Fibroblast of skin of left biceps (primary cell): ENCODE measurements at places on chromosomes 1 and 21.
A peak's percentile ranks its signal among the peaks of the same experiment; 100 is the strongest.

DNA sequence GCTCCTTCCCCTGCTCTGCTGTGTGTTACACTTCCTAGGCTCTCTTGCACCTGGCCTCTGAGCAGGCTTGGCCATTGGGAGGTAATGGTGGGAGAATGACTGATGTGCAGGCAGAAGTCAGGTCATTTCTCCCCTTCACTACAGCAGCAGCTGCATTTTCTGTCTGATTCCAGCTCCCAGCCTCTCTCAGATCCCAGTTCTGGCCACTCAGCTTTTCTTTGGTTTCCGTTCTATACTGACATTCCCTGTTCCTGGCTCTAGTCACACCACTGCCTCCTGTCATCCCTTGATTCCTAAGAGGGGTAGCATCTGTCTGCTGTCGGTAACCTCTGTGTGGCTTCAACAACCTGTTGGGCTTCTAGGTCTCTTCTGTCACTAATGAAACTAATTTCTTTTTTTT, 127.7 kb upstream of the HOOK1 start:
- DNase-seq, result no peak

- no peak for DNase-seq
Measured at GRCh38 chr1:118767971-118768370, 220.2 kb downstream of the TBX15 start.

- no peak for DNase-seq
Measured at GRCh38 chr1:4305526-4306301, 348.7 kb upstream of the AJAP1 start.

GRCh38 chr1:223326776-223327175, 37.2 kb downstream of the SUSD4 start:
- DNase-seq, result no peak

DNA sequence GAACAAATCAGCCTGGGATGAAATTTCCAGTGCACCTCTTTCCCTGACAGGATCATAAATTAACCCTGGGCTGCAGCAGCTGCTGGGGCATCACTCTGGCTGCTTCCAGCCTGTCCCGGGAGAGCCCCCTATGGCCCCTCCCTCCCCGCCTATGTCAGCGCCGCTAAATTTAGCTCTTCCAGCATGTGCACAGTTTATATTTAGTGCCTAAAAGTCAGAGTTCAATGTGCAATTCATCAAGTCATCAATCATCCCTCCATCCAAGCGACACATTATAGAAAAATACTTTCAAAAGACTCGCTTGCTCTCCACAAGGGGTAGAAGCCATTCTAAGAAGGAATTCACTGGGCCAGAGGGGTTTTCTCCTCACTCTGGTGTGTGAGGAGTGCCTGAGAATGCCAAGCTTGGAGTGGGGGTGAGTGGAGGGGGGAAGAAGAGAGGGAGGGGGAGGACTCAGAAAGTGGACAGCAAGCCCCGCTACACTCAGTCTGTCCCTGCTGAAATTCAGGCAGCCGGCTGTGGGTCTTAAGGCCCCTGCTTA, 37.4 kb downstream of the XCL1 start:
- peak; percentile 64 for DNase-seq

- DNase-seq, result no peak
Measured at GRCh38 chr1:110645211-110645610, 29.5 kb downstream of the KCNA3 start.

DNA sequence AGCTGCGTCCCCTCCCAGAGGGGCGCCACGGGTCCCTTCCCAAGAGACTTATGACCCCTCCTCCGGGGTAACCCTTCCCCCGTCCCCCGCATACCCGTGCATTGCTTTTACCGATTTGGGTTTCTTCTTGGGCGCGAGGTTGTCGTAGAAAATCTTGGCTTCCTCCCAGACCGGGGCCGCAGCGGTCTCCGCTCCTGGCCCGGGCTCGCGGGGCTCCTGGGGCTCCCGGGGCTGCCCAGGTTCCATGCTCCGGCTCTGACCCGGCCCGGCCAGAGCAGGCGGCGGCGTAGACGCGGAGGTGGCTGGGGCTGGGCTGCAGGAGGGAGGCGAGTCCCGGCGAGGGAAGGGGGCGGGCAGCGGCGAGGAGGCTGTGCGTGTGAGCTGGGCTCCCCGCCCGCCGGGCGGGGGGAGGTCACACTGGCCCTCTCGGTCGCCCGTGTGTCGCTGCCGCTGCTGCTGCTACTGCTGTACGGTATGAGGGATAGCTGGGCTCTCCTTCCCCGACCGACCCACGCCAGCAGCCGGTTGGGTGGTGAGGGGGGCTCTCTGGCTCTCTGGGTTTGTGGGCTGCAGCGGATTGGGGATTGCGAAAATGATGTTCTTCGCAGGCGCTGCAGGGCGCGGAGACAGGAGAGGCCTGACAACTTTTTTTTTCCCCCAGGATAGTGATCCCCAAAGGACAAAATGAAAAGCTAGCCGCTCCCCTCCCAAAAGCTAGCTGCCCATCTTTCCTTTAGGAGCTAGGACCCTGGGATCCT, at the start of gene NT5C1A:
NT5C1A (minus strand) TSS at position 315 of the 758 bp plus-strand sequence; CDS start at position 246, 69 bp downstream.
- DNase-seq, result no peak

DNA sequence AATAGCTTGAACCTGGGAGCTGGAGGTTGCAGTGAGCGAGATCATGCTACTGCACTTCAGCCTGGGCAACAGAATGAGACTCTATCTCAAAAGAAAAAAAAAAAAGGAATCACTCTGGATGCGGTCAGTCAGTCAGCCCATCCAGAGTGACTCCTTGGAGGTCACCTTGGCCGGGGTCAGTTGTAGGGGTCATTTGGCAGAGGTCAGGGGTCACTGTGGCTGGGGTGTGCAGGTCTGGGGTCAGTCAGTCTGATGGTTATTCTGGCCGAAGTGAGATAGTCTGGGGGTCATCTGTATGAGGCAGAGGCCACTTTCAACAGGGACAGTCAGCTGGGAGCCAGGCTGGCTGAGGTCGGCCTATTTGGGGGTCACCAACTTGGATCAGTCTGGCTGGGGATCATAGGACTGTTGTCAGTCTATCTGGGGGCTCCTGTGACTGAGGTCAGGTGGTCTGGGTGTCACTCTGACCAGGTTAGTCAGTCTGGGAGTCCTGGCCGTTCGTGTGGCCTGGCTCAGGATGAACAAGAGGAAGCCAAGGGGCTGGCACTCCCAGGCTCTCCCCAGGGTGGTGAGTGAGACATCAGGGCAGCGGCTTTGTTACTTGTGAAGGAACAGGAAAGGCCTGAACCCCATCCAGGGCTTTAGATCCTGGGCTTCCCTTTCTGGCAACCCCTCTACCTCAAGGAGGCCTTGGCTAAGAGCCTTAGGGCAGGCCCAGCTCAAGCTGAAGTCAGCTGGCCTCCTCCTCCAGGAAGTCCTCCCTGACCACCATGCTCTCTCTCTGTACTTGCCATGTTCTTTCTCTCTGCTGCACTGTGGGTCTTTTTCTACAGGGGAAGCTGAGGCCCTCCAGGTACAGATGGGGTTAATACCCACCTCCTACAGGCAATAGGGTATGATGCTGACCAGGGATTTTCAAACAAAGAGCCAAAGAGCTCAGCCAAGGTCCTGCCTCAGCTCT, 15.1 kb downstream of the PTPRU start:
- no peak for DNase-seq

- DNase-seq, result no peak
Measured at GRCh38 chr1:110130113-110130591, 17.9 kb downstream of the UBL4B start.

- no peak for DNase-seq
Measured at GRCh38 chr1:210446479-210446878, 117.8 kb downstream of the HHAT start.

DNA sequence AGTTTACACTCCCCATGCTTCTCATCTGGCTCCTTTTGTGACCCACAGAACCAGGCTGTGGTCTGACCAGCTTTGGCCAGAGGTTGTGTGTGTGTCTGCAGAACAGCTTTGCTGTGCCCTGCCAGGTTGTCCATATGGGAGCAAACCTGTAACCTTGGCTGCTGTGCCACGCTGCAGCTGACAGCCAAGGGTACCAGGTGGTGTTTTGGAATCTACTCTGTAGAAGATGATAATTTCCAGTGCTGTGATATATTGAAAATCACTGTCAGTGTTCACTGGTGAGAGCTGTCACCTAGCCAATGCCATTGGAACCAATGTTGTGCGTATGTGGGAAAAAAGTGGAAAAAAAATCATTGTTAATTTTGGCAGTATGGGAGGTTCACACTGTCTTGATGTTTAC, 18.2 kb downstream of the CENPF start:
- no peak for DNase-seq

DNA sequence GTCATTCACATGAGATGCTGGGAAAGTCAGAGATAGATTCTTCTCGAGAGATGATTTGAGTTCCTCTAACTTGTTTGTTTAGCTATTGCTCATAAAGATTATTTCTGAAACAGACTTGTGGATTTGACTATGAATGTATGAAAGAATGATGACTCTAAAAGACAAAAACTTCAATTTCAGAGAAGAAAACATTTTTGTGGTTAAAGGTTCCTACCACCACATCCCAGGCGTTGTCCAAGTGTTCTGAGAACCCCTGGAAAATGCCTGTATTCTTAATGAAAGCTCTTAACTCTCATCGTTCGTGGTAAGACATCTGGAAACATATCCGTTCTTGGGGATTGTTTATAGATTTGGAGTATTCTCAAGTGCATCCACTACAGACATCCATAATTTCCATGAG, 228.7 kb downstream of the BARHL2 start:
- DNase-seq, result no peak

GRCh38 chr1:83697961-83698360, 301.0 kb downstream of the TTLL7 start:
- no peak for DNase-seq

GRCh38 chr1:207748737-207749528, 2.9 kb upstream of the CD46 start:
- no peak for DNase-seq

DNA sequence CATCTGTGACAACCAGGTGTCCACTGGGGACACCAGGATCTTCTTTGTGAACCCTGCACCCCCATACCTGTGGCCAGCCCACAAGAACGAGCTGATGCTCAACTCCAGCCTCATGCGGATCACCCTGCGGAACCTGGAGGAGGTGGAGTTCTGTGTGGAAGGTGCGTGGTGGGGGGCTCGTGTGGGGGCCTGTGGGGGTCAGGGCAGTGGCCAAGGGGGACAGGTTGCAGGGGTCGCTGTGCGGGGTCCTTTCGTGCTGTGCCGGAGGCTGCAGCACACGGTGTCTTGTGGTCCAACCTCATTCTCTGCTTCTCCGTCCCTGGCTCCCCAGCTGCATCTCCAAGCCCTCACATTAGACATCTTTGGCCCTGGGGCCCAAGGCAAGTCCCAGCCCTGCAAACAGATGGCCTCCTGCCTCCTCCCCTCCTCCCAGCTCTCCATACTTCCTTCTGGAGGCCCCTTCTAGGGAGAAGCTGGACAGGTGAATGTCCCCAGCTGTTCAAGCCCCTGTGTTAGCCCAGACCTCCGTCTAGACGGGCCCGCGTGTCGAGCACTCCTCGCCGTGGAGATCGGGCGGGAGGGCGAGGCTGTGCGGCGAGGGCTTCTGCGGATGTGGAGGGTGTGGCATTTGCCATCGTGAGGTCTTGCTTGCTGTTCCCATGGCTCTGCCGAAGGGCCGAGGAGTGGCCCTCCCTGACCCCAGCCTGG, 2.5 kb downstream of the AGRN start:
- DNase-seq, result no peak

DNA sequence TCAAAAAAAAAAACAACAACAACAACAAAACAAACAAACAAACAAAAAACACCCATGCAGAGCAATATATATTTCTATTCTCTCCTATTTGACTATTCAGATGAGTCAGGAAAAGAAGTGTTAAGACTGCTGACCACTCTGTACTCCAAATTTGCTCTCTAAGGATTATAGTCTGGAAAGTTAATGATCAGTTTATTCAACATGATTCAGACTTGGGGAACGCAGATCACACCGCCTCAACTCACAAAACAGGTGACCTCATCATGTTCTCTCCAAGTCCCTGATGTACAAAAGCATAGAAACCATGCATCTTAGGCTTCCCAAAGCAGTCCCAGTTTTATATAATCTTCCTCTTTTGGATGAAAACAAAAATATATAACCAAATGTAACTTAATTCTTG, 51.9 kb upstream of the PRRC2C start:
- no peak for DNase-seq

GRCh38 chr1:32886004-32886827, at the start of gene HPCA:
Gene HPCA, plus strand, starts transcription at chr1:32886491. Its CDS starts 2,408 bp downstream, at chr1:32888899.
- no peak for DNase-seq

DNA sequence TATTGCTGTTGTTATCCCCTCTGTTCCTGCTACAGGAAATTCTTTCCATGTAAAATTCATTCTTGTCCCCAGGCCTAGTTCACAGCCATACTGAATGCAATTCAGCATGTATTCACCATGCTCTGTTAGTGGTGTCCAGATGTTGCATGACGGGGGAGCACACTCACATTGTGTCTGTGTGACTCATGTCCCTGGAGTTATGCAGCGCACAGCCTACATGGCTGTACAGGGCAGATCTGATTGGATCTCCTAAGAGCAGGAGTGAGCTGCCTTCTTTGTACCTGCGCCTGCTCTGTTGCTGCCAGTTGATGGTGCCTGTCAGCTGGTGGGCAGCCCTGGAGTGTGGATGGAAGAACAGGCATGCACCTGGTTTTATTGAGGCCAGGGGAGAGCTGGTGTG, 17.6 kb downstream of the HTR6 start:
- DNase-seq, result peak; percentile 79

GRCh38 chr1:79004916-79005315, 1.6 kb downstream of the ADGRL4 start:
- no peak for DNase-seq

DNA sequence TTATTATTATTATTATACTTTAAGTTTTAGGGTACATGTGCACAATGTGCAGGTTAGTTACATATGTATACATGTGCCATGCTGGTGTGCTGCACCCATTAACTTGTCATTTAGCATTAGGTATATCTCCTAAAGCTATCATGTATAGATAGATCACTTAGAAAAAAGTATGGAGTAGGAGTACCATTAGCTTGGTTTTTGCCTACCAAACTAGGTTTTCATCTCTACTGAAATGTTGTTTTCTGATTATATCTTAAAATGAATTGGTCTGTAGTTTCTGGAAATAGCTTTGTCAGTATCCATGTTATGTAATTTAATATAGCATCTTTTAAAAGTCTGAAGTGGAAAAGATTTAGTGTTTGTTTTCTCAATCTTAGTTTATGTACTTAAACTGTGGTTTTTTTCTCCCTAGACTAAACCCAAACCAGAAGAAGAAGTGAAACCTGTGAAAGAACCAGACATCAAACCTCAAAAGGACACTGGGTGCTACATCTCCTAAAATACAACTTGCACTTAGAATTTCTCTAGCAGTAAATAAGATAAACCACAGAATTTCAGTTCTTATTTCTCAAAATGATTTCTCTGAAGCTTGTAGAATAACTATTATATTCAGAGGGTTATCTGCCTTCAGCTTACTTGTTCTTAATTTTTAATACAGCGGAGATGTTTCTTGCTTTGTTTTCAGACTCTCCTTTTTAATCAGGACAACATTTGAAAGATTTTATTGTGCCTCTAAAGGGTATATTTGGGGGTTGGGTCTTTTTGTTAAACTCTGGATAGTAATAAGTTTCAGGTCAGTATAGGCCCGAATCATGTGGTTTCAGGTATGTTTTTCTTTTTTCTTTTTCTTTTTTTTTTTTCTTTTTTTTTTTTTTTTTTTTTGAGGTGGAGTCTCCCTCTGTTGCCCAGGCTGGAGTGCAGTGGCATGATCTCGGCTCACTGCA, 4.5 kb upstream of the FAM177B start:
- no peak for DNase-seq

- DNase-seq, result no peak
Measured at GRCh38 chr1:197750366-197750765, 24.9 kb downstream of the DENND1B start.
